ENCODE measurements at places on chromosomes 1 and 21. TPM values are rescaled to one million over a fixed set of nuclear protein-coding genes. Genes with fewer than 3 reads are reported as not detected.

DNA sequence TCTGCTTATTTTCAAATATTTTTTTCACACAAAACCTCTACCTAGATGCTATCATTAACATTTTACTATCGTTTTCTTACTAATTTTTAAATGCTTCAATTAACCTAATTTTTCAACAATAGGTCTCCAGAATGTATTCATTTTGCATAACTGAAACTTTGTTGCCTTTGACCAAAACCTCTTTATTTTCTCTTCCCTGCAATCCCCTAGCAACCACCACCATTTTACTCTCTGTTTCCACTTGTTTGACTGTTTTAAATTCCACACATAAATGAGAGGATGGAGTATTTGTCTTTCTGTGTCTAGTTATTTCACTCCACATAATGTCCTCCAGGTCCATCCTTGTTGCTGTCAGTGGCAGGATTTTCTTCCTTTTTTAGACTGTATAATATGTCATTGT, 9.5 kb upstream of the F13B start:
- no peak for DNase-seq

- DNase-seq: peak; percentile 42
Measured at GRCh38 chr1:161074676-161075368, 5.1 kb upstream of the ARHGAP30 start.

DNA sequence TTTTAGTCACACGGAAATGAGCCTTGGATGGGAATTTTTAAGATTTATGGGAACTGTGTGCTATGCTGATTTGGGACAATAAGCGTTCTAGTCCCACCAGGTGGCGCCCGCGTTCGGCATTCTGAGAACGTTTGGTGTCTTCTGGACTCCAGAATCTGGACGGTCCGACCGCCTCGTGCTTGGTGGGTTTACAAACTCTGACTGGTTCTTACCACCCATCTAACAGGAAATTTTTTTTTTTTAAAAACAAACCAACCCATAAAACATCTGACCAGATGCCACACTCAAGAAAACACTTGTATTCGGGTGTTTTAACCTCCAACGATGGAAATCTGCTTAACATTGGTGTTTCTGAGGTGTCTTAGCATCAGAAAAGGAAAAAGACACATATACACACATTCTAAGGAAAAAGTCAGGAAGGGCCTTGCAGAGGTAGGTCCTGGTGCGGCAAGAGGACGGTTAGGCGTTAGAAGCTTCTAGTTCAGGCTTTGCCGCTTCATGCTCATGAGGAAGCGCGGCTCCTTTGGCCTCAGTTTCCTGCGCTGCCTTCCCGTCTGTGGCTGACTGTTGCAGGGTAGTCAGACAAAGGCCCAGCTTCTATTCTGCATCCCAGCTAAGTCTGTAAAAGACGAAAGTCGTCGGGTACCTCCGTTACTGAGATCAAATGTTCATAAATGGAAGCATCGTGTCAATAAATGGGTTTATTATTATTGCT, 814 bp upstream of the DYRK3 start:
- DNase-seq: peak; percentile 97

The S100A1 gene
- total RNA-seq: 13.4 TPM

DNA sequence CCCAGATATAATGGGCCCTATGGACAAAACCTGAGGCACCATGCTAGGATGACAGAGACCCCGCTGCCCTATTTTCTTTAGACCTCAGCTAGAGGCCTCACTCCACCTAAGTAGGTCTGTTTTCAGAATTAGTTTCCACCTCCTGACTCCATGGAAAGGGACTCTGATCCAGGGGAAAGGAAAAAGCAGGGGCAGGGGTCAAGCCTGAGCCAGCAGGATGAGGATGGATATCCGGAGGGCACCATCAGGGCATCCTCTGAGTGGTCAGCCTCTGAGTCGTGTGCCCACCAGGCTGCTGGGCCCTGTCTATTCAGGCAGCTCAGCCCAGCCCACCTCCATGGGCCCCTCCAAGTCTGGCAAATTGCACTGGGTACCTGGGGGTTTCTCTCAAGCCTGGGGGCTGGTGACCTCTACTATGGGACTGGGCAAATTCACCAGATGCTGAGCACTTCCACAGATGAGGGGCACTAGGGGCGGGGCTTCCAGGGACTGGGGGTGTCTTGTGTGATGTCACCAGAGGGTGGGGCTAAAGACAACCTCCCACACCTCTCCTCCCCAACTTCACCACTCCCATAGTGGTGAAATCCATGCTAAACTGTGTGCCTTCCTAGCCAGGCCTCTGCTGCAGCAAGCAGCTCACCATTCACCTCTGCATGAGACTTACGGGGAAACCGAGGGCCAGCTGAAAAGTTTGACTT, 5.5 kb downstream of the PAQR7 start:
- no peak for DNase-seq
